ENCODE measurements at places on chromosomes 2 and 18.

- peak; percentile 15 for DNase-seq
Observed at GRCh38 chr2:72824224-72824842, 1.5 kb downstream of the EXOC6B start.

GRCh38 chr18:373780-374179 is 105.9 kb upstream of the THOC1 start:
- DNase-seq = no peak

- no peak for DNase-seq
Observed at GRCh38 chr2:231667496-231667895, 40.8 kb upstream of the PTMA start.

GRCh38 chr2:109133746-109134145 is 4.7 kb downstream of the SH3RF3 start:
- DNase-seq = no peak

GRCh38 chr18:6022845-6023244 is 127.5 kb upstream of the TMEM200C start:
- no peak for DNase-seq

- no peak for DNase-seq
Observed at GRCh38 chr2:238344035-238344434, 23.7 kb downstream of the TRAF3IP1 start.

- DNase-seq = no peak
Observed at GRCh38 chr2:140257692-140258300, 1477.6 kb upstream of the NXPH2 start.

DNA sequence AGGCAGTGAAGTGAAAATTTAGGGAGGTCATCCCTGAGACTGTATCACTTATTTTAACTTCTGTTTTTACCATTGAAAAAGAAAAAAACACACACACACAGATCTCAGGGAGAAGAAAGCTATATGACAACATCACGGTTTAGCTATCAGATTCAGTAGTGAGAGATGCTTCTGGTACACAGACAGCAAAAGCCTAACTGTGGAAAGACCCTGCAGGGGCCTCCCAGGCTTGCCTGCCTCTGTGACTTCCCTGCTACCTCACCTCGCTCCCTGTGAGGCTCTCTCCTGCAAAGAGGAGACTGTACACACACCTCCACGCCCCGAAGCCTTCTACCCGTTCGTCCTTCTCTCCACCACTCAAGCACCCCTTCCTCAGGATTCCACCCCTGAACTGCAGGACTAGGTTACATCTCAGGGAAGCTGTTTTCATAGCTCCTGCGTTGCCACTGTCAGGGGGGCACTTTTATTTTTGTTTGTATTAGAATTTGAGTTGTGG is 86.3 kb downstream of the EPB41L3 start:
- DNase-seq = no peak

- peak; percentile 44 for DNase-seq
Observed at GRCh38 chr2:25252291-25253152, 84.1 kb upstream of the POMC start.

- no peak for DNase-seq
Observed at GRCh38 chr2:6810961-6811360, 54.7 kb downstream of the CMPK2 start.

- no peak for DNase-seq
Observed at GRCh38 chr2:217121565-217121964, 261.7 kb upstream of the TNP1 start.

DNA sequence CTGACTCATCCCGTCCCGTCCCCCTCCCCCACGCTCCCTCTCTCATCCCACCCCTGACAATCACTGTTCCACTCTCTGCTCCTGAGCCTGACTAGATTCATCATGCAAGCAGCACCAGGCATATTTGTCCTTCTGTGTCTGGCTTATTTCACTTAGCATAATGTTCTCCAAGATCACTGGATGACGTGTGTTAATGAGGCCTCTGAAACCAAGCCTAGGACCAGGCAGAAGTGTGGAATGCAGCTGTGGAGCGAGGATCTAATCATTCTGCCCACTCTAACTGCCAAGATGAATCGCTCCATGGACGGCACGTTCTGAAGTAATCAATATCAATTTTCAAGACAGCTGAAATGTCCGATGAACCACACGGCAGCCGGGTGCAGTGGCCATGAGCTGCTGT is 122.4 kb upstream of the ZNF236 start:
- DNase-seq = no peak

DNA sequence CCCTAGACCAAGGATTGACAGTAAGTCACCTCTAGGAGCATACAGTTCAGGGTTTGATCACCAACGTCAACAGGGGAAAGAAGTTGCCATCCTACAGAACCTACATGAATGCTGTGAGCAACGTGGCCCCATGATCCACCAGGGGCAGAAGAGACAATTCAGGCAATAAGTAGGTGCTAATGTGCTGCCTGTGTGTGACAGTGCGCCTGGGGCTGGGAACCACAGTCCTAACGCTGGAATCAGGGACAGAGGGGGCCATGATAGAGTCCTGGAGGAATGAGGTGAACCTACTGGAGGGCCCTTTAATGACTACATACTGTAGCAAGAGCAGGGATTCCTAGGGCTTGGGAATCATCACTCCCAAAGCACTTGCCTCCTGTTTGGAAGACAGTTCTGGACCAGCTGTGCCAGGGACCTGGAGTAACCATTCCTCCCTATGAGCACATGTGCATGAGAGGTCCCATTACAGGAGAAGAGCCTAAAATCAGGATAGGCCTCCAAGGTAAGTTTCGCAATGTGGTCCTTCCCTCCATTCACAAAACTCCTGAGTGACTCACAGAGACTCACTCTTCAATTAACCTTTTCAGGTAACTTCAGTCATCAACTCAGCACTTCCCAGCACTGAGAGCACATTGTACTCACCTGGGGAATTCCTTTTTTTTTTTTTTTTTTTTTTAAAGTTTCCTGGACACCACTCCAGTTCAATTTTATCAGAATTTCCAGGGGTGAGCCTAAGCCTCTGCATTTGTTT is 214.0 kb downstream of the TMEM163 start:
- DNase-seq = no peak

- no peak for DNase-seq
Observed at GRCh38 chr18:76619621-76620315, 124.7 kb upstream of the ZNF516 start.

DNA sequence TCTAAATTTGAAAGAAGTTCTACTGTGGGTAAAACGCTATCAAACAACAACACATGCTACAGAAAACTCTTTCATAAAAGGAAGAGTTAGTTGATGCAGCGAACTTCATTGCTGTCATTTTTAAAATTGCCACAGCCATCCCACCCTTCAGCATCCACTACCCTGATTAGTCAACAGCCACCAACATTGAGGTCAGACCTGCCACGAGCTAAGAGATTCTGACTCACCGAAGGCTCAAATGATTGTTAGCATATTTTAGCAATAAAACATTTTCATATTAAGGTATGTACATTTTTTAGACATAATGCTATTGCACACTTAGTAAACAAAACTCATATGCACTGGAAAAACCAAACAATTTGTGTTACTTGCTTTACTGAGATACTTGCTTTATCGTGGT is 347.1 kb downstream of the CLIP4 start:
- no peak for DNase-seq

- no peak for DNase-seq
Observed at GRCh38 chr2:239337877-239338484, 62.8 kb downstream of the HDAC4 start.

GRCh38 chr2:131105950-131106801 is 1.0 kb downstream of the PLEKHB2 start:
- DNase-seq = peak; percentile 11

GRCh38 chr18:70046207-70046606 is 98.5 kb upstream of the CD226 start:
- no peak for DNase-seq

DNA sequence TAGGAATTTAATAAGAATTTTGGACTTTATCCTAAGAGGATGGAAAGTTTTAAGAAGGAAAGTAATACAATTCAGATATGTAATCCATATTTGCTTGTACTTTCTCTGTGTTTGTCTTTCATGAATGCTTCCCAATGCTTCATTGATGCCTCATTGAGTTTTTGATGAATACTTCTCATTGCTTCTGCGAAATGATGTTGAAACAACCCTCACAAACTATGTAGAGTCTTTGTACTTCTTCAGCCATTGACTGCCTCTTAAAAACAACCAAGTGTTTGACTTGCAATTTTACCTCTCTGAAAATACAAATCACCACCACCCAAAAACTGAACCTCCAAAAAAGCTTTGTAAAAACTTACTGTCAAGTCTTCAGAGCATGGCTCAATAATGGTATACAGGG is 424.1 kb downstream of the ERBB4 start:
- no peak for DNase-seq

- DNase-seq = no peak
Observed at GRCh38 chr2:162824304-162824703, 14.3 kb downstream of the KCNH7 start.

- no peak for DNase-seq
Observed at GRCh38 chr2:211591426-211591825, 947.2 kb downstream of the ERBB4 start.

DNA sequence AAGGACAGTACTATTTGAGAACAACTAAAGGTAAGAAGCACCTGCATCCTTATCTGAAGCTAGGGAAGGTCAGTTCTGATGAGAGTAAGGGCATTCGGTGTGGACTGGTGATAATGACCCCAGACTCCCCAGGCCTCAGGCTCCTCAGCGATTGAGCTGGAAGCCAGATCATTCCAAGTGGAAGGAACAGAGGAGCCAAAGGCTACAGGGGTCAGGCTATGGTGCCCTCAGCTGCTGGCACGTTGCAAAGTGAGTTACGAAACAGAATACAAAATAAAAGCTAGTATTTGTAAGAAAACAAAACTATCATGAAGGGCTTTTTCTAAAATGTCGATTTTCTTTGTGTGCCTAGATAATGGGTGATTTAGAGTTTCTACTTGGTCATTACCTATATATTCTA is 168.5 kb upstream of the LRRTM1 start:
- no peak for DNase-seq

GRCh38 chr2:44233450-44234128 is 41.7 kb upstream of the SLC3A1 start:
- no peak for DNase-seq

GRCh38 chr2:233445152-233445830 is 91.0 kb downstream of the DGKD start:
- no peak for DNase-seq

GRCh38 chr18:3902676-3903075 is 452.7 kb downstream of the TGIF1 start:
- no peak for DNase-seq

GRCh38 chr2:230589025-230589424 is 123.6 kb upstream of the CAB39 start:
- no peak for DNase-seq

GRCh38 chr2:38751596-38752410 is 642 bp upstream of the SRSF7 start:
- DNase-seq = no peak

DNA sequence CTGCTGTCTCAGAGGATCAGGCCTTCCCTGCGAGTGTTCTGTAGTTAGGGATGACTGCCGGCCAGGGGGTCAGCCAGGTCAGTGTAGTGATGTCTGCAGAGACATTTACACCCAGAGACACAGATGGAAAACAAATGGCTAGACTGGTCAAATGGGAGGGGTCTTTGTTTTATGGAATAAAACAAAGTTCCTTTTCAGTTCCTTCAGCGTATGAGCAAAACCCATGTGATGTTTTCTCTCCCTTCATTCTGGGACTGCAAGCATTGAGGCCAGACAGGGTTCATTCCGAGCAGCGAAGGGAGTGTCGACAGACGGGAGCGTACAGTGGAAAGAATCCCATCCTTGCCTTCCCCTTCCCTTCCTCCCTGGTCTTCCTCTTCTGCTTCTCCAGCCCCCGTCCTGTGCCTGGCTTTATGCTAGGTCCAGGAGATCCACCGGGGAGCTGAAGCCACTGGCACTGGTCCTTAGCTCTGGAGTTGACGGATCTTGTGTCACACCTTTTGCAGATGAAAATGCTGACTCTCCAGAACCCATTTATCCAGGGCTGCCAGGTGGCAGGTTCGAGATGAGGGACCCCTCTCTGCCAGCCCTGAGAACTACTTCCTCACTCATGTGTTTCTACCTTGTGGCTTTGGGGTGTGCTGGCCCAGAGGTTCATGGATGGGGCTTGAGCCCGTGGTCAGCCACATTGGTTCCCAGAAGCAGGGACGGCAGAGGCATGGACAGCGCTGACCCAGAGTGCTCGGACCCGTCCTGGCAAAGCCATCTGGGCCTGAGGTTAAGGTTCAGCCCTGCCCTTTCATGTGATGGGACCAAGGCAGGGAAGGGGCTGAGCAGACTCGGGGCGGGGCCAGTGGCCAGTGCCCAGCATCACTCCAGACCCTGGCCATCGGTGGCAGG is 24.2 kb downstream of the ITGB1BP1 start:
- DNase-seq = no peak
